ENCODE measurements at places on chromosomes 3 and 15.

- DNase-seq = no peak
These were observed 2.1 kb upstream of the SEMA3B start for GRCh38 chr3:50266836-50267235.

- no peak for DNase-seq
These were observed 34.5 kb downstream of the ICE2 start for GRCh38 chr15:60444289-60444912.

GRCh38 chr3:29889215-29889614 is 608.3 kb downstream of the RBMS3 start:
- DNase-seq = no peak

- no peak for DNase-seq
These were observed 148.8 kb upstream of the GADL1 start for GRCh38 chr3:31043184-31043819.

DNA sequence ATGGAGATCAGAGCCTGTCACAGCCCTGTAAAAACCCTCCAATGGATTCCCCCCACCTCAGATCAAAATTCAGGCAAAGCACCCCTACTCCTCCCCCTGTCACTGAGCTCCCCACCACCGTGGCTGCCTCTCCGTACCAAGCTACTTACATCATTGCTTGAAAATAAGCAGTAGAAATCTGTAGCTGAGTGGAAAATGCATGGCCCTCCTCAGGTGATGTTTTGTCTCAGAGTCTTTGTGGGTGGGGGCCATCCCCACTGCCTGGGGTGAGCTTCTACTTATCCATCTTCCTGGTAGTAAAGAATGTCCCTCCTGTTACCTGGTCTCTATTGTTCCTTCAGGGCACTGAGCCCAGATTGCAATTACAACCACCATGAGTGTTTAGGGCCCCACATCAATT is 34.5 kb downstream of the SLCO2A1 start:
- no peak for DNase-seq

GRCh38 chr3:186882881-186883685 is 40.6 kb downstream of the ADIPOQ start:
- peak; percentile 58 for DNase-seq

GRCh38 chr3:119647171-119647570 is 13.2 kb downstream of the POPDC2 start:
- no peak for DNase-seq

GRCh38 chr15:70748281-70748747 is 15.0 kb downstream of the UACA start:
- no peak for DNase-seq

DNA sequence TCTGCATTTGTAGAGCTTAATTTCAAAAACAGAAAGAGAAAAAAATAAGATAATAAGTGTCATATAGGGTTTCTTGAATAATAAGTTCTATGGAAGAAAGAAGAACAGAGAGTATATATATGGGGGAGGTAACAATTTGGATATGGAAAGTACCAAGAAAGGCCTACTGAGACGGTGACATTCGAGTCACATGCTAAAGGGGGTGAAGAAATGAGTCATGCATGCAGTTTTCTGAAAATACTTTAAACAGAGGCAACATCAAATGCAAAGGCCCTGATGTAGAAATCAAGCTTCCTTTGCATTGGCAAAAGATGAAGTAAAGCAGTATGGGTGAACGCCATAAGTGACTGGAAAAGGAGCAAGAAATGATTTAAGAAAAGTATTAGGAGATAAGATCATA is 371.6 kb upstream of the ZNF385D start:
- DNase-seq = no peak

GRCh38 chr15:101841656-101842055 is 29.7 kb downstream of the OR4F15 start:
- no peak for DNase-seq

DNA sequence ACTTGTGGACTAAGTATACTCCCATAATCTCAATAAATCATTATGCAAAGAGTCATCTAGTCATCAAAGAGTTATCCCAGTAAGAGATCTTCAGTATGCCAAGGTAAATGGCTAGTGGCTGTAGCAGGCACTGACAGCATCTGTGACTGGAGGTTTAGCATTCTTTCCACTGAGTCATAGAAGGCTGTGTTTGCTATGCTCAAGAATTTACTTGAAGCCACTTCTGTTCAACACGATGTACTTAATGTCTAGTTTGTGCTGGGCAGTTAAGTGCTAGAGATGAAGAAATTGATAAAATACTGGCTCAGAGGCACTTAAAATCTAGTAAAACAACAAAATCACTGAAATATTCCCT is 13.0 kb downstream of the ZBED2 start:
- DNase-seq = no peak

DNA sequence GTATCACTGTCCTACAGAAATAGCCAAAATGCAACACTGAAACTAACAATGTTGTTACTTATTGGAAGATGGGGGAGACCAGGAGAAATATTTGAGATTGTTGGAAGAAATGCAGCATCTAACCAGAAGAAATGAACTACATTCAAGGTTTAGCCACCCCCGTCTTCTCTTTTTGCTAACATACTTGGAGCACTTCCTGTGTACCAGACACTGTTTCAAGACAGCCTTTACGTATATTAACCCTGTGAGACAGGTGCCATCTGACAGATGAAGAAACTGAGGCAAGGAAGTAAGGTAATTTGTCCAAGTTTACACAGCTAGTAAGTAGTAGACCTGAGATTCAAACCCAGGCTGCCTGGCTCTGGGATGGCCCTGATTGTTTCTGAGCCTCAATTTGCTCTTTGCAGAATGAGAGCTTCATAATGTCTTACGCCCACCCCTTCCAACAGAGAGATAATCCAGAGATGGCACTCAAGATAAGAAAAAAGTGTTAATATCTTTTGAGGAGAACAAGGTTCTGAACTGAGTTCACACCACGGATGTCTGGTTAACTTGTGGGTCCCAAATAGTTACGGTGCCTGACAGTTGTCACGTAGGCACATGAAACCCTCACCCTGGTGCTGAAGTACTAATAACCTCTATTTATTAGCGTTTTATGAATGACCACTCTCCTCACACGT is 26.1 kb downstream of the RASGRP1 start:
- no peak for DNase-seq

GRCh38 chr3:29513236-29513635 is 232.4 kb downstream of the RBMS3 start:
- DNase-seq = no peak

DNA sequence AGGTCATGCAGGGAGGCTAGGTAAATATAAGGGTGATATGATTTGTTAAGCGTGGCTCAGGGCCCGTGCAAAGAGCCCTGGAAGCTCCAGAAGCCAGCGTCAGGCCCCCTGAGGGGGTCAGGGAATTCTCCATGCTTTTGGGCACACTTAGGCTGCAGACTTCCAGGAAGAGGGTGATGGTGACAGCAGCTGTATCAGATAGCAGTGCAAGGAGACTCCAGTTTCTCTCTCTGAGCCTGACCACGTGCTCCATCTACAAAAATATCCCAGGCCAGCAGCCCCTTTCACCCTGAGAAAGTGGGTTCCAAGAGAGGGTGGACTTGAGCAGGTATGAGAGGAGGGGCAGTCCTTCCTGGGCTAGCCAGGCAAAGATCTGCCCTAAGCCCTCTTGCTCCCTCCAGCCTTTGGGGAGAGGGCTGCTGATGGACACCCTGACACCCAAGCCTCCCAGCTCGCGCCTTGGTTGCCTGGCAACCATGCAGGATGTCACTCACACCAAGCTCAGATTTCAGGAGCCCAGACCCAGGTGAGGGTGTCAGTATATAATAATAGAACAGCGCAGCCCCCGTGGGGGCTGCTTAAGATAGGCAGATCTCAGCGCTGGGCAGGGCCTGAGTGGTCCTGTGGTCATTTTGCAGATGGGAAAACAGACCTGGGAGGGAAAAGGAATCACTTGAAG is 35.8 kb downstream of the ATP2B2 start:
- no peak for DNase-seq

- no peak for DNase-seq
These were observed 287.5 kb downstream of the ULK4 start for GRCh38 chr3:41674449-41674848.

GRCh38 chr3:38029400-38030125 is at the start of gene PLCD1:
PLCD1 (minus strand) TSS chr3:38029642; CDS start chr3:38029539, 103 bp downstream.
- DNase-seq = peak; percentile 43

GRCh38 chr3:135137296-135137695 is 342.2 kb downstream of the EPHB1 start:
- no peak for DNase-seq

- DNase-seq = no peak
These were observed 140.1 kb upstream of the UBE2E2 start for GRCh38 chr3:23062982-23063381.

DNA sequence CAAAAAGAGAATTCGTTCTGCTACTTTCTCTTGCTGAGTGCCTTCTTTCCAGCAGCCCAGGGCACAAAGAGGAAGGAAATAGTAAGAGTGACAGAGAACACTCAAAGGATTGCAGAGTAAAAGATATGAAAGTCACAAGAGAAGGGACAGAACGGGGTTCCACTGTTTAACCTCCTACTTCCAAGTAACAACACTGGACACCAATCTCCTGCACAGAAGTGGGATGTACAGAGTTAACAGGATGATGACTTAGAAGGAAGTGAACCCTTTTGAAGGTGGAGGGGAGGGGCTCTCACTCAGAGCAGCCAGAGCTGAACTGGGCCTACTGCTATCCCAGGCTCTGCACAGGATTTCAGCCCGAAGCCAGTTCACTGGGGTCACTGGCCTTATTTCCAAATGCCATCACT is 130.1 kb upstream of the PRICKLE2 start:
- no peak for DNase-seq

GRCh38 chr3:52463416-52463815 is 8.0 kb downstream of the NISCH start:
- DNase-seq = no peak

DNA sequence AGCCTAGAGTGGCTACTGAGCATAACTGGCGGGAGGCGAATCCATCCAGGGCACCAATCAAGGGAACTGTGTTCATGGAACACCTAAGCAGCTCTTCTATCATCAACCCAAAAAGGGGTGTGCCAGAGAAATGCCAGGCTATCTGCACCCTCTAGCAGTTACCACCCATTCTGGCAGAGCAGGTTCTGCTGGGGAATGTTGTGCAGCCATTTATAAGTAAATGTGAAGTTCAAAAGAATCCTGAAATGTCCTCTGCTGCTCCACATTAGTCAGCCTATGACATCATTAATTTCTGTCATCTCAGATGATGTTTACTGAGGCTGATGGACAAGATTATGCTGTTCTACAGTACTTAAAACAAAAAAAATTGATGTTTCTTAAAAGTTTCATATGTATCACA is 7.7 kb downstream of the SKIC8 start:
- no peak for DNase-seq

GRCh38 chr3:107910713-107911259 is 180.0 kb downstream of the CD47 start:
- DNase-seq = peak; percentile 27

- DNase-seq = no peak
These were observed 8.5 kb downstream of the MINDY2 start for GRCh38 chr15:58779554-58779953.

- DNase-seq = no peak
These were observed 132.7 kb downstream of the GHSR start for GRCh38 chr3:172315401-172316091.

- DNase-seq = no peak
These were observed 521.7 kb upstream of the MCTP2 start for GRCh38 chr15:93709708-93710107.

DNA sequence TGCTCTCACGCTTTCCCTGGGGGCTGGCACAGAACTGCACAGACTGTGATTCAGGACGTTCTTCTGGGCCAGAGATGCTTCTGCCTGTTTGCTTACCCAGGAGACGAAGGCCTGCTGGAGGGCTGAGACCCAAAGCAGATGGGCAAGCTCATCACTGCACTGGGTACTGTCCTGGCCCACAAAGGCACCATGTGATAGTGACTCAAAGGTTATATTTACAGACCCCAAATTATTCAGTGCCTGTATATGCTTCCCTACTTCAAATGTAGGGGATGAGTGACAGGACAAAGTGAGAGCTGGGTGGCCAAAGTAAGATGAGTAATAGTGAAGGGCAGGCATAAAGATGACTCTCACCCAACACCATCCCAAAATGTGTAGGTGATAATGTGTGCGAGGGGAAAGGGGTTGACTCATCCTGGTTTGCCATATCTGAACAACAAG is 127.4 kb downstream of the WDR76 start:
- peak; percentile 7 for DNase-seq

DNA sequence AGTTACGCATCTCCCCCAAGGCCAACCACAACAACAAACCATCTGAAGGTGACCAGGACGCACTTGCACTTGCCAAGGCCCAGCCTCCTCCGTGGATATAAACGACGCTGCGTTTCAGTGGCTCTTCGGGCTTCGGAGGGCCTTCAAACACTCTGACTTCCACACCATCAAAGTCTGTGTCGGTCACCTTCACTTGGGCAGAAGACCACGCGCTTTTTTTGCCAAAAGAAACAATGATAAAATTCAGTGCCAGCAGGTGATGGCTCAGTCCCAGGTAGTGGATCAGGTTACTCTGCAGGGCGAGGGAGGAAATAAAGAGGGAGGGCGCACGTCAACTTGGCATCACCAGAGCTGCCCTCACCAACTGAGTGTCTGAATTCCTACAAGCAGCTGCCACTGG is 63.0 kb downstream of the NCEH1 start:
- DNase-seq = no peak

DNA sequence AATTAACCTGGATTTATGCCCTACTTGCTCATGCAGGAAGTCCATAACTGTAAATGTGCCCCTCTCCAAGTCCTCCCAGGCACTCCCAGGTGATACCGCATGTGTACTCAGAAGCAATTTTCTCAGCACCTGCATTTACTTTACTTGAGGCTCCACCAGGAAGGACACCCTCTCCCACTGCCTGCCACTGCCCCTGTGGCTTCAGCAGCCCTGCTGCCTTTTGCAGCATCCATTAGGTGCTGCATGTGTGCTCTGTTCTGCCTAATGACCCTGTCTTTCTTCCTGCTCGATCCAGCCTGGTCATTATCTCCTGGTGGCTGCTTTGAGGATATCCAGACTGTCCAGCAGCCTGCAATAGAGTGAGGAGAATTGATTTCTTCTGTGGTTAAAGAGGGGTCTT is 107.6 kb upstream of the SEMA6D start:
- DNase-seq = no peak

Measured in stimulated activated CD4-positive, alpha-beta T cell treated with anti-CD3 and anti-CD28 coated beads, Interleukin-2, amount 100 ng/mL, for 24 hours (primary cell).